ENCODE measurements at places on chromosomes 12 and 14.

DNA sequence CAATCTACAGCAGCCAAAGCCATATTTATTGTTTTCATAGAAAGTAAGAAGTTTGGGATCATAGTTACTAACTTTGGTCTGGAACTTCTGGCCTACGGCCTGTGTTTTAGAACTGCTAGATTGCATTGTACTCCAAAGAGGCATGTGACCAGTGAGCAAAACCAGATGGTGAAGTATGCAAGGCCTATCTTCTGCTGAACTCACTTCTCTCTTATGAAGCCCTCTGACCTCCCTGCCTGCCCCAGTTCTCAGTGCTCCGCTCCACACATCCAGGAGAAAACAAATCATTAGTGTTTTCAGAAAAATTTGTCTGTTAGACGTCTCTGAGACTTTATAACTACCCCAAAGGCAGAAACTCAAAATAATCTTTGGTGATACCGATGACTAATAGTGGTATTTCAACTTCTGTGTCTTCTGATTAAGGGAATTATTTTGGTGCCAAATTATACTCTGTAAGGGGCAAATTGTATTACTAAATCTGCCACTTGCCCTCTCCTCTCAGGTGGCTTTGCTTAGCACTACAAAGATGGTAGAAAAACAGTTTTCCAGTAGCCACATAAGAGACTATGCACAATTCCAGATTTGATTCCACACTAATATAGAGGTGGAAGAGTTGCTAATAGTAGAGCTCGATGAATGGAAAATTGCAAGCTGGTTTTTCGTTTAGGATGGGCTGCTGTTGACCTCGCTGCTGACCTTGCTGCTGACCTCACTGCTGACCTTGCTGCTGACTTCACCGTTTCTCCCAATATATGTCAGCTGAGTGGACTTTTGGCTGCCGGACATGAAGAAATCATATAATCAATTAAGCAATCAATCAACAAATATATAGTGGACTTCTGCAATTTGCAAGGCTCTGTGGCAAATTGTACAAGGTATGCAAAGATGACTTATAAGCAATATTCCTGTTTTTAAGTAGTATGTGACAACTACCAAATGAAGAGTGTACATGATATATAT is 147.5 kb downstream of the KITLG start:
- no peak for DNase-seq

DNA sequence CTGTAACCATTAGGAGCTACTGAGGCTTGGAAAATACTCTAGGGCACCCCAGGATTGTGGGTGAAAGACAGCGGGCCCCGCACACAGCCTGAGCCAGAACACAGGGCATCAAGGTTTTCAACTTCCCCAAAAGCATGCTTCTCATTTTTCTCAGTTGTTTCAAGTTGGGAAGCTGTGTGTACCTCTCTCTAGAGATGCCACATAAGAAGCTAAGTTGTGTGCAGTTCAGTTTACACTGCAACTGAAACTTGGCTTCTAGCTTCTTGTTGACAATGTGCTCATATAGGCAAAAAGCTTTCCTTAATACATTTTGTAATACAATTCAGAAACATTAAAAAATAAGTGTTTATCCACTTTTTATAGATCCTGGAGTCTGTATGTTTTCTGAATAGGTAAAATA is 88.1 kb upstream of the PTPRR start:
- no peak for DNase-seq

DNA sequence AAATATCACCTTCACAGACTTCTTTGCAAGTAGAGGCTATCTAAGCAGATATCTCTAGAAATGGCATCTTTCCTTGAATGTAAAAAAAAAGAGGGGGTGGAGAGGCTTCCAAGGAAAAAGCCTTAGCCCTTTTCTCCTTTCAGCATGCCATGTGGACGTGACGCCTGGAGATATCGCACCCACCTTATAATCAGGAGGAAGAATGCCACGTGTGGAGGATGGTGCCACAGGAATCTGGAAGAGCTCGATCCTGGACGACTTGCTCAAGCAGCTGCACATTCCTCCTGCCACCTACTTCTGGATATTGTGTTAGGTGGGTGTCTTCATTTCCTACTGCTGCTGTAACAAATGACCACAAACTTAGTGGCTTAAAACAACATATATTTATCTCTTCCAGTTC is 203.6 kb downstream of the NUAK1 start:
- no peak for DNase-seq

GRCh38 chr14:61179796-61180398 is 101.2 kb downstream of the TMEM30B start:
- DNase-seq = no peak

DNA sequence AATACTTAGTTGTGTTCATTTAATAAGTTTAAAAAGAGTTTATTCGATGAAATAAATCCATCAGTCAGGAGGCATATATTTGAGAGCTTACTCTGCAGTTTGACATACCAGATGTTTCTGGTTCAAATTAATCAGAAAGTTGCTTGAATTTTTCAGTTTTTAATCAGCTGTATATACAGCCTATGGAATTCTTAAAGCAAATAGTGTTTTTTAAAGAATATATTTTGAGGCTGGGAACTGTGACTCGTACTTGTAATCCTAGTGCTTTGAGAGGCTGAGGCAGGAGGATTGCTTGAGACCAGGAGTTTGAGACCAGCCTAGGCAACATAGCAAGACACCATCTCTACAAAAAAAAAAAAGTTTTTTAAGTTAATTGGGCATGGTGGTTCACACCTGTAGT is 112.1 kb downstream of the MON2 start:
- no peak for DNase-seq

DNA sequence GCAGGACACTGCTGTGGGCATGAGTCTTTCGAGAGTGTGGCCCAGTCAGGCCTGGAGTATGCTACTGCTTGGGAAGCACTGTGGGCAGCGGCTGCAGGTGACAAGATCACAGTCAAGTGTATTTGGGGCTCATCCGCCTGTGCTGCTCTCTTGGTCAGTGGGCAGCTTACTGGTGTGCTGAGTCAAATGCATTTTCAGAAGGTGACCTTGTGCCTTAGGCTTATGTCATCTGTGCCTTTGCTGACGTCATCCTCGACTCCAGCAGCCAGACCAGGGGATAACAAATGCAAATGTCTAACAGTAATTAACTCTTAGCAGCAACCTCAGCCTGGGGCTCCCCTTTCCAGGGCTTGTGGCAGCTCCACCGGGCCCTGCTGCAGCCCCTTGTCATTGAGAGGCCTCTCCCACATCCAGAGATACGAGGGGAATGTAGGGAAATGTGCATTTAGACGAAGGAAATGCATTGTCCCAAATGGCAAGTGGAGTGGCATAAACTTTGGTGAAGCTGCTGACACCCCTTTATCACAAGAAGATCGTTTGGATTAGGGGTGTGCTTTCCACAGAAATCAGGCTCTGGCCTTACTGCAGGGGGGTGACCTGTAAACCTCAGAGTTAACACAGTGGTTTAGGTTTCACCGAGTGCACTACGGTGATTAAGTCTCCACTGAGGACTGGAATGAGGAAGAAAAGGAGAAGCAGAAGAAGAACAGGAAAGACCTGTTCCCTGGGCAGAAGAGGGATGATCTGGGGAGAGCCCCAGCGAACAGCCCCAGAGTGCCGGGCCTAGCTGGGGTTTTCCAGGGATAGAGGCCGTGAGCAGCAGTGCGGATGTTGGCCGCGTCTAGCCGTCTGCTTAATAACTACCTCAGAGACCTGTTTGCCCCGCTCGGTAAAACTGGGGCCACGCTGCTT is 39.7 kb downstream of the PSMA6 start:
- DNase-seq = no peak

- no peak for DNase-seq
Observed at GRCh38 chr12:96197503-96198272, 3.5 kb downstream of the ELK3 start.

DNA sequence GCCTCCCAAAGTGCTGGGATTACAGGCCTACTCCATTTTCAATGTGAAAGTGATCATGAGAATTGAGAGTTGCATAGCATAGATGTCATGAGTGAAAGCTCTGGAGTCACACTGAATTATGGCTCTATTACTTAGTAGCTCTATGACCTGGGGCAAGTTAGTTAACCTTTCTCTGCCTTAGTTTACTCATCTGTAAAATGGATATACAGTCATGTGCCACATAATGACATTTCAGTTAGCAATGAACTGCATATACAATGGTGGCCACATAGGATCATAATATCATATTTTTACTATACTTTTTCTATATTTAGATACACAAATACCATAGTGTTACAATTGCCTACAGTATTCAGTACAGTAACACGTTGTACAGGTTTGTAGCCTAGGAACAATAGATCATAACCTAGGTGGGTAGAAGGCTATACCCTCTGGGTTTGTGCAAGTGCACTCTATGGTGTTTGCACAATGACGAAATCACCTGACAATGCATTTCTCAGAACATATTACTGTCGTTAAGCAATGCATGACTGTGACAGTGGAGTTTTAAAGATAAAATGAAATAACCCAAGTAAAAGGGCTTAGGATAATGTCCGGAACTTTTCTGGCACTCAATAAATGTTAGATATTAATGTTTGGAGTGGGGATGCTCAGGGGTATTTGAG is 53.1 kb downstream of the ZFYVE26 start:
- DNase-seq = no peak

DNA sequence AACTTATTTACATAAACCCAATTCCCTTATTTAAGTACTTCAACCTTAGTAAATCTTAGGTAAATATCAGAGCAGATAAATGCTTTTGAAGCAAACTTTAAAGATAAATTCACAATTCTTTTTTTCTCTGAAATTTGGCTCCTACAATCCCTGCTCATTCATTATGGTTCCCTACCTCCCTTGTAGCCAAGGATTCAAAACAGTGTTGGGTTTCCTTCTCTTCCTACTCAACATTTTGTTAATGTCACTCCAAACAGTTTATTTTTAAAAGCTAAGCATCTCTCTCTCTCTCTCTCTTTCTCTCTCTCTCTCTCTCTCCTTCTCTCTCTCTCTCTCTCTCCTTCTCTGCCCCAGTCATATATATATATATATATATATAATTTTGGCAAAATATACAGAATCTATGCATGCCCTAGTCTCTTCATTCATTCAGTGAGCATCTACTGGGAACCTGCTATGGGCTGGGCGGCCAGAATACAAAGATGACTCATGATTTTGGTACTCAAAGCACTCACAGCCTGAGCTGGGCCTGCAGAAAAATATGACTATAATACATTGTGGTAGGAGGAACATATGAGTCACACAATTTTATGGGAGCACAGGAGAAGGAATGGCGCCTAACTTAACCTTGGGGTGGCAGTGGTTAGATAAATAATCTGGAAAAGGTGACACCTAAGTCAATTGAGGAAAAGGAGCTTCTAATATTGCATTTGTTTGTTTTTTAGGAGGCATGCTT is 123.7 kb upstream of the DHRS4 start:
- no peak for DNase-seq

DNA sequence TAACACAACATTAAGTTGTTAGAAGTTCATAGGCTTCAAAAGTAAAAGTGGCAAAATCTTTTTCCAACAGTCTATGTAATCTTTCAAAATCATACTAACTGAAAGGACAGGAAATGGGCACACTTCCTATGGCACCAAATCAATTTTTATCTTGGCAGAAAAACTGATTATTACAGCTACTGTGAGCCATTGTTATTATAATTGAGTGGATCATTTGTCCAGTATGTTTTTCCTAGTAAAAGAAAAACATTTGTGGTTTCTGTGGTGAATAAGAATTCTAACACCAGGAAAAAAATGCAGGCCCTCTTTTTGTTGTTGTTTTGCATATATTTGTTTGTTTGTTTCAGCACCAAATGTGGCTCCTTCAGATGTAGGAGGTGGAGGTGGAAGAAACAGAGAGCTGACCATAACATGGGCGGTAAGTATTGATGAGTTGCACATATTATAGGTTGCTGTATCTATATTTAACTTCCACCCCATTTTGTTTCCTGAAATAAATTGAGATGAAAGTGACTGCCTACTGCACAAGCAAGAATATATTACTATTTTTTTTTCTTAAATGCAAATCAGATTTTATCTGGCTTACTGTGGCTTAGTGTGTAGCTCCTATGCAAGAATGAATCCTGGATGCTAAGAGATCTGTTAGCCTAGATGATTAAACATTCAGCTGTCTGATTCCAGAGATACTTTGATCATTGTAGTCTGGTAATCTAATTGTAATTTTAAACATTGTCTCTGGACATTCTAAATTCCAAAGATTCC is 174.1 kb upstream of the PDZRN4 start:
- no peak for DNase-seq

- DNase-seq = no peak
Observed at GRCh38 chr14:24900269-24901100, 149.5 kb downstream of the STXBP6 start.

DNA sequence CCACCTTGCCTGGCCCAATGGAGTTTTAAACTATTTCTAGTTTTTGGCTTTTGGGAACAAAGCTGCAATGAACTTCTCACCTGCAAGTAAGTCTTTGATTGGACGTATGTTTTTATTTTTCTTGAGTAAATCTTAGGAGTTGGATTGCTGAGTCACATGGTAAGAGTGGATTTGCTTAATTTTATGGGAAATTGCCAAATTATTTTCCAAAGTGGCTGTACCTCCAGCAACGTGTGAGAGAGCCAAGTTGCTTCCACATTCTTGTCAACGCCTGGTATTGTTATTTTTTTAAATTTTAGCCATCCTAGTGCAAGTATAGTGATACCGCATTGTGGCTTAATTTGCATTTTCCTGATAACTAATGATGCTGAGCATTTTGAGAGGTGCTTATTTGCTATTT is 136.6 kb downstream of the LMNTD1 start:
- DNase-seq = no peak

GRCh38 chr12:112380663-112381405 is 1.4 kb downstream of the HECTD4 start:
- peak; percentile 11 for DNase-seq

GRCh38 chr14:77199590-77199989 is 18.0 kb downstream of the TMEM63C start:
- DNase-seq = no peak

DNA sequence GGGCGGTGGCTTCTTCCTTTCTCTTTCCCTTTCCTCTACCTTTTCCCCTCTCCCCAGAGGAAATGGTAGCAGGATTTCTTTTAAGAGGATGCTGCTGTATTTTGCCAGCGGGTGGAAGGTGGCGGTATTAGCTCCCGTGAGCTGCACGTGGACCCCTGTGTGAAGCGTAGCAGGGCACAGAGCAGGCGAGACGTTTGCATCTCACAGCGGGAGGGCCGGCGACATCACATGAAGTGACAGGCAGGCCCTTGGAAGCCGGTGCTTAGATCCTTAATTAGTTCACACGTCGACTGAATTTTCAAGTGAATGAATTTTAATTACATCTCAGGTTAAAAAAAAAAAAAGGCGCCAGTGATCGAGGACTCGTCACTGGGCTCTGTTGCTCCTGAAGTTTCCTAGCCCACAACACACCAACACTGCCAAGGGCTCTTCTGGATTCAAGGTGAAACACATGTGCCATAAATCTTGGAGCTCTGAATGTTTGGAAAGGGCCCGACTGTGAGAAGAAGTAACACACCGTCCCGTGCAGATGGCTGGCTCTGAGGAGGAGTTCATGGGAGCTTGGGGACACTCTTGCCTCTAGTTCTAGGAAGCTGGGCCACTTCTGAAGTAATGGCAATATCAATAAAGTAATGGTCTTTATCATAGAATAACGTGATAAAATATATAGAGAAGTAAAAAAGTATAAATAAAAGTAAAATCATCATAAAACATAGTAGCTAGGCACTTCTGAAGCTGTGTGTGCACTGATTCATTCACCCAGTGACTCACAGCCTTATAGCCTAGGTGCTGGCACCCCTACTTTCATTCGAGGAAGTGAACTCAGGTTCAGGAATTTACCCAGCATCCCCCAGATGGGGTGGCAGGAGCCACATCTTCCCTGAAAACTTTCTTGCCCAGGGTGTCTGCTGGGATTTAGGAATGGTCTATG is 75.3 kb downstream of the AACS start:
- no peak for DNase-seq

GRCh38 chr12:78209846-78210505 is 379.3 kb downstream of the NAV3 start:
- DNase-seq = no peak
